Nephron progenitor cell (in vitro differentiated cells): ENCODE measurements at places on chromosomes 1 and 21.

DNA sequence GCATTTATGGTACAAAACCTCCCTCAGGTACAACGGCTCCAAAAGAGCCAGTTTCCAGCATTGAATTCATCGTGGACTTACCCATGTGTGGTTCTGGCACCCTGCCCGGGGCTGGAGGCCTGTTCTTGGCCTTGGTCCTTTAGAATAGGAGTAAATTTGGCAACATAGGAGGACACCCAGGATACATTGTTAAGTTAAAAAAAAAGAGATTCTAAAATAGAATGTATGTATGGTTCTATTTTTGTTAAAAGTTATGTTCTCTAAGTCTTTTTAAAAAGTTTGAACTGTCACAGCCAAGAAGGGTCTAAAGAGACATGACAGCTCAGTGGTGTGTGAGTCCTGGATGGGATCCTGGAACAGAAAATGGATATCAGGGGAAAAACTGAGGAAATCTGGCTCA is 25.9 kb downstream of the EPHX1 start:
- no peak for DNase-seq

DNA sequence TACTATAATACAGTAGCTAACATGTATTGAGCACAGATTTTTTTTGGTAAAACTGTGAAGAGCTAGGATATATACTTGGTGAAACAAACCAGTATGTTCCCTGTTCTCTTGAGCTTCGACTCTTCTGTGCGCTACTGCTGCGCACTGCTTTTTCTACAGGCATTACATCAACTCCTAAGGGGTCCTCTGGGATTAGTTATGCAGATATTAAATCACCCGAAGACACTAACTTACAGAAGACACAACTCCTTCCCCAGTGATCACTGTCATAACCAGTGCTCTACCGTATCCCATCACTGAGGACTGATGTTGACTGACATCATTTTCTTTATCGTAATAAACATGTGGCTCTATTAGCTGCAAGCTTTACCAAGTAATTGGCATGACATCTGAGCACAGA is 24.7 kb downstream of the LGALS8 start:
- no peak for DNase-seq

GRCh38 chr1:240189386-240189989 is 97.8 kb downstream of the FMN2 start:
- DNase-seq: peak; percentile 47

- DNase-seq: no peak
Observed at GRCh38 chr1:17914131-17914530, 159.0 kb downstream of the ACTL8 start.

DNA sequence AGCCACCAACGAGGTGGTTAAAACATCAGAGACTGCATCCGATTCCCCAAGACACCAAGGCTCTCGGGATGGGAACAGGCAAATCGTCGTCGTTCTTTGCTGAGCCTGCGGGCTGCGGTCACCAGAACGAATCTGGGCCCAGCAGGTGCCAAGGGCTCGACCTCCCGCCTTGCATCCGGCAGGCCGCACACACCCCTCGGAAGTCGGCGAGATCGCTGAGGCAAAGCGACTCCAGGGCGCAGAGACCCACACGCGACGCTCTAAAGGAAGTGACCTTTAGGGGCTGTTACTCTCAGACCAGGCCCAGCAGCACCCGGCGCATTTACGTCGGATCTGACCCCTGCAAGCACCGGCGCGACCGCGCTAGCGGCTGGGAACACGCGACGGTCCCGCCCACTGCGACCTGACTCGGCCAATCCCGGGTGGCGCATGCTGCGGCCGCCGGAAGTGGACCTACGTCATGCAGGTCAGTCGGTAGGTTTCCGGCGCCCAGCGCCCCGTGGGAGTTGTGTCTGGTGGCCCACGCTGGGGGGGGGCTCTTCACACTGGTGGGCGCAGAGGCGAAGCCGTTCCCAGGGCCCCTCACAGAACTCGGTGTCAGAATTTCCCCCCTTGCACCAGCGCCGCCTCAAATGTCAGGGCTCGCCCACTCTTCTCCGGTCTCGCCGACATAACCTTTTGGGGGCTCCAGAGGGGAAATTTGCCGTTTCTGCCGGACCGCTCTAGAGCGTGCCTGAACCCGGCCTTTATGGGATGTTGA is 7.5 kb upstream of the PARK7 start:
- DNase-seq: no peak

- DNase-seq: no peak
Observed at GRCh38 chr1:184608581-184608980, 146.1 kb downstream of the EDEM3 start.

- peak; percentile 66 for DNase-seq
Observed at GRCh38 chr1:16612332-16613172, 812 bp downstream of the NBPF1 start.

DNA sequence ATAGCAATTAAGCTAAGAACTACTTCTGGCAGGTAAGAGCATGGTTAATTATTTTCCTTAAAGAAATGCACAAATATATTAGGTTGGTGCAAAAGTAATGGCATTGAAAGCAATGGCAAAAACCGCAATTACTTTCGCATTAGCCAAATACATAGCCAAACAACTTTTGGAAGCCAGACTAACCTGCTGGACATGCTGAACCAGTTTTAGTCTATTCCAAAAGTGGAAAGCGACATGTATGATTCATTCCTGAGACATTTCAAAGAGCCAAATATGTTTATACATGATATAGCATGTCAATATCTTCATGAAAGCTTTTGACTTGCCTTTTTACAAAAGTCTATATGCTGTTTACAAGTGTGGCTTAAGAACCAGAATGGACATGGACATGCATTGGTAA is 23.4 kb upstream of the DR1 start:
- DNase-seq: no peak

DNA sequence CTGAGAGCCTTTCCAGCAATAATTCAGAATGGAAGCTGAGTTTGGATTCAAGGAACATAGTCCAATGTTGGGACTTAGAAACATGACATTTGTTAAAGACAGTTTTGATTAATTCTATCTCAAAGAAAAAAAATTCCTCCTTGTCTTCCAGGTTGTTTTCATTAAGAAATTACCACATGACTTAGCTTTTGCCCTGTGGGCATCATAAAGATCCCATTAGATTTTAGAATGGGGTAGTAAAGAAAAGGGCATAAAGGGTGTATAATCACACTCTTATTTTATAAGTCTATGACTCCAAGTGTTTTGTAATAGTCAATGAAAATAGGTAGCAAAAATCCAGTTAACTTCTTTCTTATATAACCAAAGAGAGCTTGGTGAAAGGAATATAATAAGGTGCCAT is 14.3 kb upstream of the PRKAA2 start:
- DNase-seq: no peak

DNA sequence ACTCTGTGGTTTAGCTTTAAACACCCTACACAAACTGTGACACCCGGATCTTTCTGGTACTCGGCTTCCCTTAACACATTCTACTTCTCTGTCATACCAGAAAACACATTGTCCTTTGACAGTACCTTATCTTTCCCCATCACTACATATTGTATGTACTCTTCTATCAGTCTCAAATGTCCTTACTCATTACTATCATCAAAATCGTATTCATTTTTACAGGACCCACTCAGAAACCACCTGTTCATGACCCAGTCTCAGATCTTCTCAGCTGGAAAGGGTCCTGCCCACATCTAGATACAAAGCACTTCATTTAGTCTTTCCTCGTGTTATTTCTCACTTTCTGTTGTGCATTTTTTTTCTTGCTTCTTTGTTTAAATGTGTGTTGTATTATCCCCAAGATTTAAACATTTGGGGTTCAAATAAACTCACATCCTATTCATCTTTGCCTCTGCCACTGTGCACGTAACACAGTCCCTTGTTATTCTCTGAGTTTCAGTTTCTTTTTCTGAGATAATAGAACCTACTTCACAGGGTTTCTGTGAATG is 27.7 kb downstream of the CD34 start:
- no peak for DNase-seq

- no peak for DNase-seq
Observed at GRCh38 chr1:201573923-201574322, 35.0 kb downstream of the NAV1 start.

- no peak for DNase-seq
Observed at GRCh38 chr1:99869304-99869703, 19.1 kb downstream of the AGL start.

DNA sequence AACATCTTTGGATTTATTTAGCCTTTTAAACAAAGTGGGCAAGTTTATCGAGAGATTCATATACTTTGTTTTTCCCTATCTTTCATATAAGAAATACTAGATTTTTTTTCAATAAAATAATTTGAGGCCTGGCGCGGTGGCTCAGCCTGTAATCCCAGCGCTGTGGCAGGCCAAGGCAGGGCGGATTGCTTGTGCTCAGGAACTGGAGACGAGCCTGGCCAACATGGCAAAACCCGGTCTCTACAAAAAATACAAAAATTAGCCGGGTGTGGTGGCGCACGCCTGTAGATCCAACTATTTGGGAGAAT is 1.6 kb upstream of the CDC14A start:
- DNase-seq: no peak

DNA sequence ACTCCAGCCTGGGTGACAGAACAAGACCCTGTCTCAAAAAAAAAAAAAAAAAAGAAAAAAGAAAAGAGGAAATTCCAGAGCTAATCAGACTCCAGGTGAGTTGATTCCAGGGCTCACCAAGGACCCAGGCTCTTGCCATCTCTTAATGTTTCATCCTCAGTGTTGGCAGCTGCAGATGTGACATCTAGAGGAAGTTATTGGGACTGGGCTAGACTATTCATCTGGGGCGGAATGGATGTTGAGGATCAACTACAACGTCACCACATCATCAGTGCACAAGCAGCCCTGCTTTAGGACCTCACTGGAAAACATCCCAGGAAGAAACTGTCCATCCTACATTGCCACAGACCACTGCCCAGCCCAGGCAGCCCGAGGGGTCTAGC is 28.6 kb upstream of the PARP1 start:
- no peak for DNase-seq

- no peak for DNase-seq
Observed at GRCh38 chr1:204443260-204443619, 31.6 kb upstream of the PPP1R15B start.

DNA sequence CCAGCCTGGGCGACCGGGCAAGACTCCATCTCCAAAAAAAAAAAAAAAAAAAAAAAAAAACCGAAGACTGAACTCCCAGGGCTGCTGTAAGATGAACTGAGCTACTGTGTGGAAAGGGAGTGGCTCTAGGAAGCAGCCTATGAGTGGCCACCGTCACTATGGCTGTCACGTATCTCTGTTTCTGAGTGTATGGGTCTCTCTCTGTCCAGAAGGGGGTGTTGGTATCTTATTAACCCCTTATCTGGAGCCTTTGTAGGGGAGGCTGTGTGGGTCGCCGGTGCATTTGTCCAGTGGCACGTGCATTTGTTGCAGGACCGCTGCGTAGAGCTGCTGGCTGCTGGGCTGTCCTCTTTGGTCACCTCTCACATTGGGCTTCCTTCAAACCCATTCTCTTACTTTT is 326.6 kb downstream of the CAMTA1 start:
- DNase-seq: no peak

DNA sequence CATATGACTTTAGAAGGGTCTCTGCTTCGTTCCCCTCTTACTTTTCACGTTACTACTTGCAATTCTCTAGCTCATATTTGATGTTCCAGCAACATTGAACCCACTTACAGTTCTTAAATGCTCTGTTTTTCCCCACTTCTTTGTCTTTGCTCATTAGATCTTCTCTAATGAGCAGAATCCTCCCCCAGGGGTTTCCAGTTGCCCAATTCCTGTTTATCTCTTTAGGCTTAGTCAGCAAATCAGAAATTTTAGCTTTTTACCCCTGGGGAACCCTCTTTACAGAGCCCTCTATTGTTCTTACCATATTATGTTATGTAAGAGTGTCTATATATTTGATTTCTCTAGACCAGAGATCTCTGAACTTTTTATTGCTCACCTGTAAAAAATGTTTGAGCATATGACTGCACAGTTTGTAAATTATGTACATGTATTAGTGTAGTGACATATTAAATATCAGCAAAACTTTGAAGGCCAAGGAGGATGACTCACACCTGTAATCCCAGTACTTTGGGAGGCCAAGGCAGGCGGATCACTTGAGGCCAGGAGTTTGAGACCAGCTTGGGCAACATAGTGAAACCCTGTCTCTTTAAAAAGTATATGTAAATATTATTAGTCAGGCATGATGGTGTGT is 71.4 kb downstream of the FNBP1L start:
- no peak for DNase-seq

DNA sequence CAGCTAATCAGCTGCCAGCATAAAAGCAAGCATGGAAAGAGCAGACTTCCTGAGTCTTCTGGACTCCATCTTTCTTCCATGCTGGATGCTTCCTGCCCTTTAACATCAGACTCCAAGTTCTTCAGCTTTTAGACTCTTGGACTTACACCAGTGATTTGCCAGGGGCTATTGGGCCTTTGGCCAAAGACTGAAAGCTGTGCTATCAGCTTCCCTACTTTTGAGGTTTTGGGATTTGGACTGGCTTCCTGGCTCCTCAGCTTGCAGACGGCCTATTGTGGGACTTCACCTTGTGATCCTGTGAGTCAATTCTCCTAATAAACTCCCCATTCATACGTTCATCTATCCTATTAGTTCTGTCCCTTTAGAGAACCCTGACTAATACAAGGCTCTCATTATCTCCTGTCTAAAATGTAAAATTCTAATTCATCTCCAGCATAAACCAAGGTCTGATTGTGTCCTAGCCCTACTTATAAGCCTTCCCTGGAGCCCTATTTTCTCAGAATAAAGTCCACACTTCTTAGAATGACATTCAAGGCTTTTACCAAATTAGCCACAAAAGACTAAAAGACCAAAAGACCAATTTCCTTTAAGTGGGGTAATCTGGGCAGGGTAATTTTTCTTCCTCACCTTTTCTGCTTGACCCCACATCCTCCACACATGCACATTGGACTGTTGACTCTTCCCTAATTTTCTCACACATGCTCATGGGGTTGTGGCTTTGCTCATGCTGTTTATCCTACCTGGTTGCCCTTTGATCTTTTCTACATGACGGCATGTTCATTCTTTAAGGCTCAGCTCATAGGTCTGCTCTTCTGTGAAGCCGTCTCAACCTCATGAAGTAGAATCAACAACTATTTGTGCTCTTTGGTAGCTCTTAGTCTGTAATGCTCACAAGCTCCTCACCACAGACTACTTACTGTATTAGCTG is 18.1 kb upstream of the ENAH start:
- no peak for DNase-seq

GRCh38 chr1:70041317-70042045 is 163.9 kb downstream of the LRRC40 start:
- DNase-seq: no peak

DNA sequence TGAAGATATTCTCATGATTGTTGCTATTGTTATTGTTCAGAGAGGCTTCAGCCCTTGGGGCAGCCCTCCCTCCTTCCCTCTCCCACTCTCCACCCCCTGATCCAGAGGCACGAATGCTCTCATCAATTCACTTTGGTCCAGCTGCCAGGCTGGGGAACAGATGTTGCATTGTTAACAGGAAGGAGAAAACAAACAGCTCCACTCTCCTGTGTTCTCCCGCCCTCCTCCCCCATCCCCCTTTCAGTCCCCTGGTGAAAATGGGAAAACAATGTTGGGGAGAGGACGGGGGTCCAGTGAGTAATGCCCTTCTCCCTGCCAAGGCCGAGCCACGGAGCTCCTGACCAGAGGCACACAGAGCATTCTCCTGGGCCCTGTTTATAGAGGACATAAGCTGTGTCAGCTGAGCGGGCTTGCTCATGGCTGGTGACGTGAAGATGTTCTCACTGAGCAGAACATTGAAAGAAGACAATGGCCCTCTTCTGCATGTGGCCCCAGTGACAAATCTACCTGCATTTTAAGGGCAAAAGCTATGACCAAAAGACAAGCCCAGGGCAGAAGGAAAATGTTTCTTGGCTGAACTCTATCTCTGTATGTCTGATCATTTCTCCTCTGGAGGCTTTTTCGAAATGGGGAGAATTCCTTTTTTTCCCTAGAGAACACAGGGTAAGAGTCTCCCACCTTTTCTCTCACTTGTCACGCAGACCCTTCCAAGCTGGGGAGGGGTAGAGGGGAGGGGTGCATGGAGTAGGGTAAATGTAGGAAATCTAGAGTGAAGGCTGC is 111.7 kb downstream of the GLUL start:
- no peak for DNase-seq
